ENCODE measurements at places on chromosomes 7 and 10. TPM values are rescaled to one million over a fixed set of nuclear protein-coding genes. Genes with fewer than 3 reads are reported as not detected.

The ADCY1 gene
- total RNA-seq, result 0.43 TPM

The RINT1 gene
- total RNA-seq, result 27.5 TPM

The EPHB6 gene
- 0.32 TPM for total RNA-seq

The ZNF273 gene
- 5.0 TPM for total RNA-seq

The PDLIM1 gene
- 1.2 TPM for total RNA-seq

The MRLN gene
- total RNA-seq, result not detected

The USP6NL gene
- total RNA-seq, result 17.2 TPM

The ZNF485 gene
- 3.4 TPM for total RNA-seq

The MMD2 gene
- not detected for total RNA-seq

The ASZ1 gene
- not detected for total RNA-seq

The TUBAL3 gene
- total RNA-seq, result not detected

The ZWINT gene
- total RNA-seq, result 14.7 TPM

The PCLO gene
- total RNA-seq, result 0.13 TPM

The SUFU gene
- total RNA-seq, result 6.9 TPM

The SNX10 gene
- 2.6 TPM for total RNA-seq

The PDE6C gene
- not detected for total RNA-seq

The SPDYE1 gene
- total RNA-seq, result not detected

The PCDH15 gene
- total RNA-seq, result not detected

The SLC29A4 gene
- total RNA-seq, result 0.54 TPM

The PLCE1 gene
- total RNA-seq, result 25.6 TPM

The FAM237B gene
- not detected for total RNA-seq

The TCAF2 gene
- total RNA-seq, result 8.2 TPM

The KAZALD1 gene
- 54.2 TPM for total RNA-seq

The PLA2G12B gene
- total RNA-seq, result 0.11 TPM

The IDI2 gene
- not detected for total RNA-seq

The PRKG1 gene
- 16.5 TPM for total RNA-seq

The EGR2 gene
- total RNA-seq, result 0.86 TPM

The RSPH10B gene
- 0.13 TPM for total RNA-seq
